ENCODE measurements at places on chromosomes 4 and X. TPM values are rescaled to one million over a fixed set of nuclear protein-coding genes. Genes with fewer than 3 reads are reported as not detected.

Gene CASP6
- total RNA-seq: 3.8 TPM

Gene PIR
- total RNA-seq: 14.9 TPM

Gene PPP2R3B
- total RNA-seq: 77.2 TPM

Gene MFAP3L
- 2.0 TPM for total RNA-seq

Gene CT45A3
- not detected for total RNA-seq

Gene FRMPD4
- total RNA-seq: 0.07 TPM

Gene PDGFRA
- total RNA-seq: 23.4 TPM

Gene ZFYVE28
- total RNA-seq: 3.4 TPM

Gene SEL1L3
- 1.4 TPM for total RNA-seq

DNA sequence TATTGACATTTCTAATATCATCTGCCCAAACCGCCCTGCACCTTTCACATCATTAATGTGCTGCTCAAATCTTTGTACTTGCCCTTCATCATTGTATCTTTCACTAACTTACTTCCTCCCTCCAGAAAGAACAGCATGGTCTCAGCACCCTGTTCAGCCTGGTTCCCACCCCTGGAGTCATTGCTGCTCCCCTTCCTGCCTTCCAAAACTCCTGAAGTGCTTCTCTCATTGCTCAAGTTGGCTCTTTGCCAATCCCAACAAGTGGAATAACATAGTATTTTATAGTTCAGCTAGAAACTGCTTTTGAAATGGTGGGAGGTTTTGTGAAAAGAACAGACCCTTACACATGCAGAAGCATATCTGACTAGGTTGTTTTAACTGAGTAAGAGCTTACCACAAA lies 14.0 kb upstream of the TTC29 start:
- DNase-seq: no peak

DNA sequence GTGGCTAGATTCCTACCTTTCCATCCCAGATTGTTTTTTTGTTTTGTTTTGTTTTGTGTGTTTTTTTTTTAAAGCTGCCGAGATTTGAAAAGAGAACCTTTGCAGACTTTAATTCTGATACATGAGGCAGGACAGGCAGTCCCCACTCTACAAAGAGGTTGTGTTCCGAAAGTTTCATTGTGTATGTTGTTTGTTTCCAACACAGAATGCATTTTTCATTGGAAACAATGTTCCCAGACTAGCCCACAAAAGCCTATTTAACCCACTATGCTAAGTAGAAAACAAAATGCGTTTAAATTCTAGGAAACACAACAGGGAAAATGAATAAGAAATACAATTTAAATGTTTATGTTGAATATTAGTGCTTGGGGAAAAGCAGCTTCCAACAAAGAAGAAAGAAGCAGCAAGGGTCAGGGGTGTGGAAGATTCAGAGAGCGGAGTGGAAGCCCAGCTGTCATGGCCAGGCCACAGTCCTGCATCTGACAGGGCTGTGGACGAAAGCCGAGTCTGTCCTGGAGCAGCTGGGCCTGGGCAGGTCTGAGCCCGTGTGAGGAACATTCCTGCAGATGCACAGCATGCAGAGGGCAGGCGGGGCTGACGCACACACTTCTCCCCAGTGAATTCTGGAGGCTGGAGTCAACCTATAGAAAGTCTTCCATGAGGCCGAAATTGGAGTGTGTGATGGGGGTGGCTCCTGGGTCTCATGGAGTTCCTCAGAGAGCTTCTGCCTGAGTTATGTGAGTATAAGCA lies 12.4 kb upstream of the SETD7 start:
- DNase-seq: no peak

DNA sequence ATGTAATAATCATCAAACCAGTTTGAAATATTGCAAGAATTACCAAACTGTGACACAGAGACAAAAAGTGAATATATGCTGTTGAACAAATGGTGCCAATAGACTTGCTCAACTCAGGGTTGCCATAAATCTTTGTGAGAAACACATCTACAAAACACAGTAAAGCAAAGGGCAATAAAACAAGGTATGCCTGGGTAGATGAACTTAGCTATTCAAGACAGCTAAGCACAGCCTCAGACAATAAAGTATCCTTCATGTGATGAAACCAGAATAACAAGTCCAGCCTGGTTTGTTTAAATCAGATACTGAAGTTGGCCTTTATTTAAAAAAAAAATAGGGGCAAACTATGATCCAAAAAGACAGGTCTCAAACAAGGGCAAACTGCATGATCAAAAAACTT lies 19.2 kb downstream of the LAMTOR3 start:
- DNase-seq: no peak

DNA sequence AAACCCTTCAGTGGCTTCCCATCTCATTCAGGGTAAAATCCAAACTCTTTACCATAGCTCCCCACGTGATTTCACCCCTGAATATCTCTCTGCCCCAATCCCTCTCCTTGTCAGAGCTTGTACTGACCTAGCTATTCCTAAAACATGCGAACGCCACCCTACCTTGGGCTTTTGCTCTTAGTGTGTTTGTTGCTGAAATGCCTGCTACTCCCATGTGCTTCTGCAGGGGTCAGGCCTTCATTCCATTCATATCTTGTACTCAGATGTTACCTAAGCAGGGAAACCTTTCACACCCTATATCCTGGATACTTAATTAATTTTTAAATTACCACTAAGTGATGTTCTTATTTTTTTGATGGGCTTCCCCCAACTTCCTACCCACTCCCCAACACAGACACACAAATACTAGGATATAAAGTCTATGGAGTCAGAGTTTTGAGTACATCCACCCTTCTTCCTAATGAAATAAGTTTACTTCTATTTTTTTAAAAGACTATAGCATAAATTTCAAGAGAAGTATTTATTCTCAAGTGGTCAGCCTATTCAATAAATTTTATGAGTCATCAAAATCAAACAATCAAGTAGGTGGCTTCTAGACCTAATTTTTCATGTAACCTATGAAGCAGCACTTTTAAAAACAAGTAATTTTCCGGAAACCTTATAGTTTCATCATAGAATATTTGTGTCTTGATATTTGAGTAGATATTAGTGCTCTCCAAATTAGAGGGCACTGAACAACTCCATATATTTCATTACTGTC lies 189.4 kb downstream of the RAPGEF2 start:
- DNase-seq: no peak

DNA sequence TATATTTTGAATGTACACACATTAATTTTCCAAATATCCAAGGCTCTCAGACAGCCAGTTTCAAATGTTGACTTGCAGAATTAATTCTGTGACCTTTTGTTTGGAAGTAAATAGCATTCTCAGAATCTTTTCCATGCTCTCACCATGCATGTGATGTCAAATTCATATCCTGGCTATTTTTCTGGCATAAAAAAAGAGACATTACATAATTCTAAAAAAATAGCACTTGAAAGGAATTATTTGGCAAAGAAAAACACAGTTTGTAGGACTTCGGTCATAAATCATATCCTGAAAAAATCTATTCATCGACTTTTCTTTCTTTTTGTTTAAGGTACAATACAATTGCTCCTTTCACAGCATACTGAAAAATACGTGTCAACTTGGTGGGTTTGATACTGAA lies 111.2 kb downstream of the GLRA3 start:
- DNase-seq: no peak

- no peak for DNase-seq
These were observed 19.7 kb downstream of the RWDD4 start for GRCh38 chr4:183639291-183639690.

DNA sequence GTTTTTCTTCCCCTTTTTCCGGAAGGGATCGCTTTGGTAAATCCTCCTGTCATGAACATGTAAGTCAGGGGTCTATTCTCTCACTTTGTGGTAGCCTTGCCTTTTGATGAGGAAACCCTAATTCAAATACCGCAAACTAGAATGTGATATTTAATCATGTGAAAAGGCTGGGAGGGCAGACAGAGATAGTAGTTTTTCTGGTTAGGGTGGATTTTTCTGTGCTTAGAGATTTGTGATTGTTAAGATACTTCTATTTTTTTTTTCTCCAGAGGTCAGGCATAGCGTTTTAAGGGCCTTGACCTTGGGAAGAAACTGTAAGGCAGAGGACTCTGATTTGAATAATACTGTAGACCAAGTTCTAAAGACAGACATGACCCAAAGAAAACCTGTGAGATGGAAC lies 41.8 kb upstream of the PACRGL start:
- DNase-seq: no peak

DNA sequence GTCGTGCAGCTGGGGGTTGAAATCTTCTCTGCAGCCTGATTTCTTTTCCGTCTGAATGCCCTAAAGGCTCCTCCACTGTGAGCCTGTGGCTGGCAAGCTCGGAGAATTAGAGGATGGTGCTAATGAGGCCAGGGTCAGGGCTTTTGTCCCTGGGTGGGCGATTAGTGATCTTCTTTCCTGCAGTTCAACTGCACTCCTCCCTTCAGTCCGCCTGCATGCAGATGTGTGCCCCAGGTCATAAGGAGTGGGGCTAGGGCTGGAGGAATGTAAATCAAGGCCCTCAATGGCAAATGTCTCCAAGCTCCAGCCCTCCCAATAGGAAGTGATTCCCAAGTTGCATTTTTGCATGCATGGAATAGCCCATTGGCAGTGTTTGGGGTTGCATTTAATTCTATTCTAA lies 405.0 kb downstream of the AFF2 start:
- DNase-seq: no peak

DNA sequence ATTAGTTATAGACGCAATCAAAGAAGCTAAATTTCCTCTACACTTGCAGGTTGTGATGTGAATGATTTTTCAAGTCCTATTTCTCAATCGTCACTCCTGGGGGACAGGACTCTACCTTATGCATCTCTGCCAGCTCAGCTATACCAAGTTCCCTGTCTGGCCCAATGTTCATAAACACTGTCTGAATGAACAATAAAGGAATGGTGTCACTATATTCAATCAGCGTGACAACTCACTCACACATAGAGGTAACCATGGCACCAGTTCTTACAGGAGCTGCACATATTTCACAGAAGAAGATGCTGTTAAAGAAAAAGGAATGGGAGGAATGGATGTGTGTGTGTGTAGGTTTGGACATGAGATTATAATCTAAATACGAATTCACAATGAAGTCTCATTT lies 280.6 kb downstream of the PPP1R2C start:
- DNase-seq: no peak

DNA sequence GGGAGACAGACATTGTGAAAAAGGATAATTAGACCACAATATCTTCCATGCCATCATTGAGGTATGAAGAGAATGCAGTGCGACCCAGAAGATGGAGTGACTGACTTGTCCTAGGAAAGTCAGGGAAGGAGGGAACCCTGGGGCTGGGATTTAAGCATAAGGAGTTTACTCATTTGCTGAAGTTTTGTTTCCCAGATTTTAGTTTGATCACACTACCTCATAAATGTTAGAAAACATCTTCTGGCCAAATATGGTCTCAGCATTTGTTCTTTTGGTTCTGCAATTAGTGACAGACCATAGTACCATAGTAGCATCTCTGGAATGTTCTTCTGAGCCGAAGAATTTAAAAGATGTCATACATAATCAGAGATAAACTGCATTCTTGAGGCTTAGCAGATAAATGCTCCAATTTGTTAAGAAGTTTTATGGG lies 96.5 kb upstream of the PGRMC2 start:
- DNase-seq: no peak
